Left lung (tissue), 14 donors: ENCODE measurements at places on chromosomes 11 and 22.

DNA sequence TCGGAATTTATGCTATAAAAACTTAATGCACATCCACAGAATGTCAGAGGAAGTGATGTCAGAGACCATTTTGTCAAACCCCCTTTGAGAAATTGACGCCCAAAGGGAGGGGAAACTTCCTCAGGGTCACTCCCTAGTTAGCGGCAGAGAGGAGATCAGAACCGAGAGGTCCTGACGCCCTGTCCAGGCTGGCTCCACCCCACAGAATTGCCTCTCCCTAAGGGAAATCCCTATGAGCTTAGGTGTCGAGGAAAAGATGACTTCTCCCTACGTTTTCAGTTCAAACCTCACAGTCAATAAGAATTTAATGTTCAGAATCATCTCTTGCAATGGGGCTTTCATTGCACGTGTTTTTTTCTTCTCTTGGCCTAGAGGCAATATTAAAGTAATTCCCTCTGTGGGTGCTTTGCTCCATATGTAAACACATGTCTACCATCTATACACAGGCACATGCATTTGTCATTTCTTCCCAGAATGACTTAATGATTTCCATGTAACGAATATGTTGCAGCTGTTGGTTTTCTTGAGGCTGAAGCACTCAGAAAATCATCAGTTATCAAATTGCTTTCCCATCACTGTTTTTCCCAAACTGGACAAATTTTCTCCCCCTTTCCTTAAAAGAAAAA lies 148.7 kb upstream of the TIMP3 start:
- H3K27ac ChIP-seq: no peak overlapping the region
- no peaks in the 10 kb centered on the region for H3K27me3 ChIP-seq
- no peak overlapping the region for H3K4me3 ChIP-seq
- no peaks in the 10 kb centered on the region for H3K36me3 ChIP-seq
- H3K4me1 ChIP-seq: no peaks in the 10 kb centered on the region

- H3K36me3 ChIP-seq: no peaks in the 10 kb centered on the region
- no peaks in the 10 kb centered on the region for H3K4me1 ChIP-seq
- H3K27me3 ChIP-seq: peaks cover 29% of the 10 kb centered on the region
- H3K27ac ChIP-seq: no peak overlapping the region
- no peak overlapping the region for H3K4me3 ChIP-seq
Observed at GRCh38 chr22:44524806-44525205, 26.8 kb upstream of the RTL6 start.

- peaks cover 13% of the 10 kb centered on the region for H3K4me1 ChIP-seq
- no peaks in the 10 kb centered on the region for H3K36me3 ChIP-seq
- no peaks in the 10 kb centered on the region for H3K27me3 ChIP-seq
- H3K27ac ChIP-seq: peak overlapping the region; percentile 45
- no peak overlapping the region for H3K4me3 ChIP-seq
Observed at GRCh38 chr22:31075961-31076360, 5.2 kb upstream of the SMTN start.

DNA sequence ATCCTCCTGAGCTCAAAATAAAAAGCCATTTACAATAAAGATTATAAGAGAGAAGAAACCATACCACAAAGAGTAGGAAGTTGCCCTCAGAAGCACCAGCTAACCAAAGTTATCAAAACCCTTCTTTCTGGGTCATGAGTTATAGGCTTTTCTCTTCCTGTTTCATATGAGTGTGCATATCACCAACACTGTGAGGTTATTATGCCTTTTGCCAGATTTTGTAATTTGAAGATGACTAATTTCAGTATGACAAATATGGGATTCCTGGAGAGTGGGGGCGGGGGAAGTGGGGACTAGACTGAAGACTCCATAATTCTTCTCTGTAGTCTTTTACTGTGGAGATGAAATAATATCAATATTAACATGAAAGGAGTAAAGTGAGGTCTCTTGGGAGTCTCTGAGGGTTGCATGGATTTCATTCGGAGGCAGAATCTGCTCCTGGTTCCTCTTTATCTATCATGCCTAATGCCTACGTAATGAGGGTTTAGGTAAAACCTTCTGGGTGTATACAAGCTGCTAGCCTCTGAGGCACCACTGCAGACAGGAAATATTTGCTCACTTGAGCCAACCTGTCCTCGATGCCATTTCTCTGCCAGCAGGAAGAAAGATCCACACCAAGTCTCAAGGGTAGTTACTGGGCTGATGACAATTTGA lies 2.1 kb downstream of the LPXN start:
- H3K36me3 ChIP-seq: no peaks in the 10 kb centered on the region
- peaks cover 20% of the 10 kb centered on the region for H3K4me1 ChIP-seq
- H3K27ac ChIP-seq: peak overlapping the region; percentile 99
- no peaks in the 10 kb centered on the region for H3K27me3 ChIP-seq

GRCh38 chr11:129711760-129712159 lies 103.9 kb upstream of the TMEM45B start:
- no peaks in the 10 kb centered on the region for H3K4me1 ChIP-seq
- H3K4me3 ChIP-seq: no peak overlapping the region
- H3K27ac ChIP-seq: no peak overlapping the region
- peaks cover 22% of the 10 kb centered on the region for H3K27me3 ChIP-seq
- no peaks in the 10 kb centered on the region for H3K36me3 ChIP-seq

GRCh38 chr11:113059548-113059947 lies 98.3 kb downstream of the NCAM1 start:
- no peak overlapping the region for H3K27ac ChIP-seq
- no peaks in the 10 kb centered on the region for H3K4me1 ChIP-seq
- no peak for DNase-seq
- H3K36me3 ChIP-seq: no peaks in the 10 kb centered on the region
- no peak overlapping the region for H3K4me3 ChIP-seq

- no peak overlapping the region for H3K4me3 ChIP-seq
- H3K4me1 ChIP-seq: peaks cover 42% of the 10 kb centered on the region
- DNase-seq: no peak
- H3K27me3 ChIP-seq: peaks cover 55% of the 10 kb centered on the region
Observed at GRCh38 chr11:72240461-72241290, 3.3 kb downstream of the PHOX2A start.

- peaks cover 37% of the 10 kb centered on the region for H3K36me3 ChIP-seq
- no peak for DNase-seq
- H3K4me3 ChIP-seq: peak overlapping the region; percentile 79
- H3K27me3 ChIP-seq: no peaks in the 10 kb centered on the region
Observed at GRCh38 chr11:61392981-61393595, 701 bp downstream of the TMEM216 start.
